DND-41 (cell line): ENCODE measurements at places on chromosomes 2 and 18.

- no peak overlapping the region for H3K4me3 ChIP-seq
- H3K4me1 ChIP-seq: no peaks in the 10 kb centered on the region
- no peaks in the 10 kb centered on the region for H3K36me3 ChIP-seq
- DNase-seq: no peak
- H3K27me3 ChIP-seq: peaks cover 13% of the 10 kb centered on the region
- H3K27ac ChIP-seq: no peak overlapping the region
Observed at GRCh38 chr2:219025637-219026585, 15.4 kb downstream of the CFAP65 start.

GRCh38 chr2:240051697-240052096 is 1.6 kb downstream of the OR6B3 start:
- H3K27ac ChIP-seq: no peak overlapping the region
- no peak overlapping the region for H3K4me3 ChIP-seq
- H3K36me3 ChIP-seq: no peaks in the 10 kb centered on the region
- no peaks in the 10 kb centered on the region for H3K4me1 ChIP-seq

- DNase-seq: no peak
- H3K4me3 ChIP-seq: no peak overlapping the region
- H3K4me1 ChIP-seq: no peaks in the 10 kb centered on the region
- peaks cover 30% of the 10 kb centered on the region; the same call in 1 of the 2 replicates for H3K36me3 ChIP-seq
- no peak overlapping the region for H3K27ac ChIP-seq
- no peaks in the 10 kb centered on the region for H3K27me3 ChIP-seq
Observed at GRCh38 chr2:182726473-182726872, 10.4 kb downstream of the DNAJC10 start.

GRCh38 chr2:169397697-169398096 is 35.4 kb upstream of the LRP2 start:
- no peak for DNase-seq
- no peaks in the 10 kb centered on the region for H3K36me3 ChIP-seq
- H3K4me1 ChIP-seq: no peaks in the 10 kb centered on the region
- H3K27ac ChIP-seq: no peak overlapping the region
- H3K27me3 ChIP-seq: peaks cover 13% of the 10 kb centered on the region
- no peak overlapping the region for H3K4me3 ChIP-seq

GRCh38 chr18:53715243-53715853 is 509.1 kb downstream of the MBD2 start:
- DNase-seq: no peak
- no peaks in the 10 kb centered on the region for H3K36me3 ChIP-seq

DNA sequence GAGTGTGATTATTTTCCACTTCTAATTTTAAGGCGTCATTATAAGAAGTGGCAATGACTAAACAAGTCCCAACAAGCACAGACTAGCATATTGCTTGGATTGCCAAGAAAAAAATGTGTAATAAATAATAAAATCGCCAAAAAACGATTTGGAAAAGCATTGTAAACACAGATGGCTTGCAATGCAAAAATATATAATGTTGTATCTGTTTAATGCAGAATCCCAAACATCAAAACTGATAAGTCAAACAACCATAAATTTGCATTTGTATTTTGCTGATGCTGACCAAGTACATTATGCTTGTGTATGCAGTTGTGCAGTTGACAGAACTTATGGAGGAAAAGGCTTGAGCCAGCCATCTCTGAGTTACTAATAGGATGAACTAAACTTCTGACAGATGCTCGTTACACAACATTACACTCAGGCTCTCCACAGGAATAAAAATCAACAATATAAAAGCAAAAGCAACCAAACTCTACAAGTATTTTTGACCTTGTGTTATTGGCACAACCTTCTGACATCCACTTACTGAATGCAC is 68.1 kb downstream of the DNER start:
- H3K27me3 ChIP-seq: peaks cover 10% of the 10 kb centered on the region
- DNase-seq: no peak
- H3K36me3 ChIP-seq: no peaks in the 10 kb centered on the region
- no peak overlapping the region for H3K27ac ChIP-seq
- H3K4me3 ChIP-seq: no peak overlapping the region

GRCh38 chr2:85865539-85866164 is 23.1 kb downstream of the ST3GAL5 start:
- H3K27ac ChIP-seq: no peak overlapping the region
- no peak overlapping the region for H3K4me3 ChIP-seq
- H3K36me3 ChIP-seq: peaks cover 20% of the 10 kb centered on the region
- no peak for DNase-seq
- peaks cover 7% of the 10 kb centered on the region; the same call in 1 of the 2 replicates for H3K4me1 ChIP-seq
- H3K27me3 ChIP-seq: no peaks in the 10 kb centered on the region

DNA sequence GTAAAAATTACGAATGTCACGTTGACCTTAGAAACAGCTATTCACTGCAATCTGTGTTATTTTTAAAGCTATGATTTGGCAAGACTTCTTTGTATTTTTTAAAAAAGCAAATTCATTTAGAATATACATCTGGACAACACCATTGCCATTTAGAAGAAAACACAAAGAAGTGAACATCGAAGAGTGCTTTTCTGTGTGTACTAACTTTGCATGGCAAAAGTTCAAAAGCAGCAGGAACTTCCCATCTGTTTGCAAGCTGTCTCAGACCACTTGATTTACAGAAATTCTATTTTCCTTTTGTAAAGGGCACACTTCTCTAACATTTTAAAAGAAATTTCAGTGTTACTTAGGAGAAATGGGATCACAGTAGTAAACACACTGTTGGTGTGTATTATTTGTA is 145.9 kb downstream of the CALCRL start:
- no peaks in the 10 kb centered on the region for H3K36me3 ChIP-seq
- H3K4me3 ChIP-seq: no peak overlapping the region
- no peak overlapping the region for H3K27ac ChIP-seq
- no peak for DNase-seq
- H3K27me3 ChIP-seq: no peaks in the 10 kb centered on the region

- H3K4me3 ChIP-seq: no peak overlapping the region
- H3K36me3 ChIP-seq: no peaks in the 10 kb centered on the region
- DNase-seq: no peak
- H3K27ac ChIP-seq: no peak overlapping the region
- peaks cover 10% of the 10 kb centered on the region for H3K4me1 ChIP-seq
Observed at GRCh38 chr2:101982495-101983029, 9.2 kb upstream of the IL1R2 start.

DNA sequence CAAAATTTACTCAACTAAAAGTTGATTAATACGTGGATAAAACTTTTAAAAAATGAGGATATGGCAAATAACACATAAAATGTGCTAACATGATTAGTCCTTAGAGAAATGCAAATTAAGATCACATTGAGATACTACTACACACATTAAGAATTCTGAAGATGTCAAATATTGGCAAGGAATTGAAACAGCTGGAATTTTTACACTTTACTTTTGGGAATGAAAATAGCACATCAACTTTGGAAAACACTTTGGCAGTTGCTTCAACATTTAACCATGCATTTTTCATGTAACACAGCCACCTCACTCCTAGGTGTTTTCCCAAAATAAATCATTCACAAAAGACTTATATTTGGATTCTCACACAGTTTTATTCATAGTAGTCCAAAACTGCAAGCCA is 687.9 kb upstream of the SETBP1 start:
- H3K4me1 ChIP-seq: no peaks in the 10 kb centered on the region
- H3K36me3 ChIP-seq: no peaks in the 10 kb centered on the region
- no peak for DNase-seq
- H3K4me3 ChIP-seq: no peak overlapping the region

- peak overlapping the region; percentile 97 for H3K27ac ChIP-seq
- H3K36me3 ChIP-seq: peaks cover 41% of the 10 kb centered on the region
- H3K4me1 ChIP-seq: peaks cover 43% of the 10 kb centered on the region
- H3K4me3 ChIP-seq: peak overlapping the region; percentile 100
Observed at GRCh38 chr2:71130905-71131244, 441 bp downstream of the MPHOSPH10 start.

GRCh38 chr2:105403783-105404698 is 5.2 kb upstream of the FHL2 start:
- H3K4me1 ChIP-seq: no peaks in the 10 kb centered on the region
- peaks cover 2% of the 10 kb centered on the region for H3K27me3 ChIP-seq
- no peak overlapping the region for H3K27ac ChIP-seq
- no peaks in the 10 kb centered on the region for H3K36me3 ChIP-seq
- H3K4me3 ChIP-seq: no peak overlapping the region

DNA sequence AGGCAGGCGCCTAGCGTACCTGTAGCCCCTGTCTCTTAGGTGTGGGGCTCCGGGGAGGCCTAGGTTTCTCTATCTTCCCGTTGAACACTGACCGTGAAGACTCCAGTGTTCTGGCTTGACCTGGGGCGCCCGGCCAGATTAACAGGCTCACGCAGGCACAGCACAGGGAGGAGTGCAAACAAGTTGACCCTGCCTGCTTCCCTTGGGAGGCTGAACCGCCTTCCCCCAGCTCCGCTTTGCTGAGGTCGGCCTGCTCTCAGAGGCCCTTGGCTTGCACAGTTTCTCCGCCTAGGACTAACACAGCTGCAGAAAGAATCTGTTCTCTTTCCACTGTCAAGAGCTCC is 567 bp downstream of the PCYOX1 start:
- peak overlapping the region; percentile 68 for H3K4me3 ChIP-seq
- peaks cover 11% of the 10 kb centered on the region for H3K36me3 ChIP-seq
- peak overlapping the region; percentile 68 for H3K27ac ChIP-seq
- DNase-seq: no peak

DNA sequence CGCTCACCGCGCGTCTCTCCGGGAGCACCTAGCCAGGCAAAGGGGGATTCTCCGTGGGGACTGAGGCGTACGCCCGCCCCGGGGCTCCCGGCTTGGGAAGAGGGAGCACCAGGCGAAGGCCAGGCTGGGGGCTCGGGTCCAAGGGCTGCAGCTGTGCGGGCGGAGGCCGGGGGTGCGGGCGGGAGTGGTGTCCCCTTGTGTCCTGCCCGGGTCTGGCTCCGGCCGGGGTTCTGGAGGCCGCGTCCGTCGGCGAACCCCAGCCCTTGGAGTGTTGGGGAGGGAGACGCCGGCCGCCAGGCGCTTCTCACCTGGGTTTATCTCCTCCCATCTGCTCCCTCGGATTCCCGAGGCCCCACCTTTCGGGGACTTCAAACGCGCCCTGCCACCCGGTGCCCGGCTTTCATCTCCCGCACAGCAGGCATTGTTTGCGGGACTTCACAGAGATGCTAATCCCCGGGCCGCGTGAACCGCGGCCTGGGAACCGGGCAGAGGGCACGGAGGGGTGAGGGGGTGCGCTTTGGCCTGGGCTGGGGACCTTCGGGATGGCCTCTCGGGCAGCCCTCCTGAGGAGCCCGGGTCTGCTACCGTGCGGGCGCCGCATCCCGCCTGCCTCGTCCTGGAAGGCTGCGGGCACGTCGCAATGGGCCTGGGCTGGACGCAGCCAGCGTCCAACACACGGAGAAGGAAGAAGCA is 5.0 kb upstream of the GBX2 start:
- no peak overlapping the region for H3K27ac ChIP-seq
- H3K27me3 ChIP-seq: no peaks in the 10 kb centered on the region
- H3K36me3 ChIP-seq: no peaks in the 10 kb centered on the region
- no peak for DNase-seq
- H3K4me3 ChIP-seq: no peak overlapping the region
- H3K4me1 ChIP-seq: no peaks in the 10 kb centered on the region

GRCh38 chr18:36539674-36540231 is 242.2 kb downstream of the FHOD3 start:
- no peaks in the 10 kb centered on the region for H3K36me3 ChIP-seq
- no peak overlapping the region for H3K4me3 ChIP-seq
- DNase-seq: no peak
- no peaks in the 10 kb centered on the region for H3K4me1 ChIP-seq

GRCh38 chr2:19068206-19068605 is 290.2 kb downstream of the OSR1 start:
- H3K36me3 ChIP-seq: no peaks in the 10 kb centered on the region
- H3K4me3 ChIP-seq: no peak overlapping the region
- H3K27ac ChIP-seq: no peak overlapping the region
- no peak for DNase-seq

DNA sequence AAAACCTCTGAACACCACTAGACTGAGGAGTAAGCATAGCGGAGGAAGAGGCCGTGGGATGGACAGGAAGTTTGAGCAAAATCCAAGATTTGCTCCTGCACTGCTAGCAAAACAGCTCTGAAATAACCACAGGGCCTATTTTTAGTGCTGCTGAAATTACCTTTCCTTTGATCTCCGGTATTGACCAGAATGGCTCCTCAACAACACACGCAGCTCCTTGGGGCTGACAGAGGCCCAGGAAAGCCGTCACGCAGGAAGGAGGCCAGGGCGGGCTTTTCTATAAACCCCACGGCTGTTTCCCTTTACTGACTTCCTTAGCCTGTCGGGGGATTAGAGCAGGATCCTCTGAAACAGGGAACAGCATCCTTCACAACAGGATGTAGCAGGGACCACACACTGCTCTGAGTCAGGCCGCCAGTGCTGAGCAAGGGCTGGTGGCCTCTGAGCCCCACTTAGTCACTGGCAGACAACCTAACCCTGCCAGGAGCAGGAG is 80.8 kb upstream of the LCLAT1 start:
- peak; percentile 9 for DNase-seq
- H3K27me3 ChIP-seq: no peaks in the 10 kb centered on the region
- no peaks in the 10 kb centered on the region for H3K36me3 ChIP-seq
- no peak overlapping the region for H3K27ac ChIP-seq

DNA sequence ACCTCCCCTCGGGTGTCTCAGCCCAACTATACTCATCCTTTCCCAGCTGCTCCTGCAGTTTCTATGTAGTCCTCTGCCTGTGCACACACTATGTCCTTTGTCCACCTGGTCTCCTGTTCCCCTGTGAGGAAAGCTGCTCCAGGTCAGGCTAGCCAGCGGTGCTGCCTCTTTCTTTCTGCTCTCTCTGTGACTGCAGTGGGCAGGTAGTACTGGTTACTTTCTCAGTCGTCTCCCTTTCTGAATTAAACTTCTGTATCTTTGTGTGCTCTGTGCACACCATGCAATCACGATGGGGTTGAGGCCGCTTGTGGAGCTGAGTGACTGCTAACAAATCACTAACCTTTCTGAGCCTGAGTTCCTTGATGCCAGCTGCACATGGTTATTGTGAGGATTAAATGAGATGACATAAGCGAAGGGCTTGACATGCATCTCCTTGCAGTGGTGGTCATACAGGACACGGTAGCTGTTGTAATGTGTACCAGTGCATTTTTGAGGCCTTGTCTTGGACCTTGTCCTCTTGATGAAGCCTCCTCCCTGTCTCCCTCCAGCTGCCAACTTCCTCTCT is 3.5 kb downstream of the FARP2 start:
- H3K4me3 ChIP-seq: no peak overlapping the region
- H3K4me1 ChIP-seq: peaks cover 22% of the 10 kb centered on the region
- peaks cover 10% of the 10 kb centered on the region for H3K36me3 ChIP-seq
- no peak for DNase-seq
- H3K27me3 ChIP-seq: no peaks in the 10 kb centered on the region
- no peak overlapping the region for H3K27ac ChIP-seq

GRCh38 chr2:138637061-138637460 is 135.5 kb downstream of the SPOPL start:
- no peaks in the 10 kb centered on the region for H3K4me1 ChIP-seq
- no peak for DNase-seq
- no peak overlapping the region for H3K27ac ChIP-seq
- H3K4me3 ChIP-seq: no peak overlapping the region
